Hematopoietic multipotent progenitor cell treated with erythropoietin and hydrocortisone succinate and interleukin-3 and kit ligand, for 17 days (in vitro differentiated cells): ENCODE measurements at places on chromosomes 2 and 18.

- no peak for DNase-seq
These were observed 117.7 kb downstream of the GFPT1 start for GRCh38 chr2:69269330-69269729.

DNA sequence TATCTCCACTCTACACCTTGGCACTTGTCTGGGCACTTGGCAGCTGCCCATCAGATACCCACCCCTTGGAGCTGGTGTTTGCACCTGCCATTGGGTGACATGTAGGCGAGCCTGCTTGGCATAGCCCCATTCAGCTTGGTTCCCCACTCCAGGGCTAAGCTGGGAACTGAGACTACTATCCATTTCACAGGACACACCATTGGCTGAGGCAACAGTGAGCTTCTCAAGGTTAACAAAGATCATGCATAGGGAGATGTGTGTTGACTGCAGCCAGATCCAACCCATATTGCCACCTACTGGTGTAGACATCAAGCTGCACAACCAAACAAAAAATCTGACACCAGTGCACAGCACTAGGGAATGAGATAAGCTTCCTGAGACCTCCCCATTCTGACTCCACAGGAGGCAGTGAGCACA lies 1389.8 kb upstream of the TMEFF2 start:
- no peak for DNase-seq

DNA sequence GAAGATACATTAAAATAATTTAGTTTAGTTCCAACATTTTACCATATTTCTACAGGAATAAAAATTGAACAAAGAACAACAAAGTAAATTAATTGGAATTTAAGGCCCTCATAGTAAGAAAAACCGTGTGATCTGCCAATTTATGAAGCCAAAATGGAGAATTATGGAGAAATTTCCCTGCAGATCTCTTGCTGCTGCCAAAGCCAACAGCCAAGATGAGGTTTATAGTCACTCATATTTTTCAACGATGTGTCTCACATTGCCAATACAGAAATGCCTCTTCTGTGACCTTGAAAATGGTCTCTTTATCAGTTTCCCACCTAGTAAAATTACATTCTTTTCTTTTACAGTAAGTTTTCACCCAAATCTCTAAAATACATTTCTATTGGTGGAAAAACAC lies 317.2 kb upstream of the FIGN start:
- no peak for DNase-seq

GRCh38 chr18:23540867-23541266 lies 37.6 kb downstream of the RMC1 start:
- no peak for DNase-seq

- no peak for DNase-seq
These were observed 69.5 kb downstream of the TPGS2 start for GRCh38 chr18:36759167-36759776.

DNA sequence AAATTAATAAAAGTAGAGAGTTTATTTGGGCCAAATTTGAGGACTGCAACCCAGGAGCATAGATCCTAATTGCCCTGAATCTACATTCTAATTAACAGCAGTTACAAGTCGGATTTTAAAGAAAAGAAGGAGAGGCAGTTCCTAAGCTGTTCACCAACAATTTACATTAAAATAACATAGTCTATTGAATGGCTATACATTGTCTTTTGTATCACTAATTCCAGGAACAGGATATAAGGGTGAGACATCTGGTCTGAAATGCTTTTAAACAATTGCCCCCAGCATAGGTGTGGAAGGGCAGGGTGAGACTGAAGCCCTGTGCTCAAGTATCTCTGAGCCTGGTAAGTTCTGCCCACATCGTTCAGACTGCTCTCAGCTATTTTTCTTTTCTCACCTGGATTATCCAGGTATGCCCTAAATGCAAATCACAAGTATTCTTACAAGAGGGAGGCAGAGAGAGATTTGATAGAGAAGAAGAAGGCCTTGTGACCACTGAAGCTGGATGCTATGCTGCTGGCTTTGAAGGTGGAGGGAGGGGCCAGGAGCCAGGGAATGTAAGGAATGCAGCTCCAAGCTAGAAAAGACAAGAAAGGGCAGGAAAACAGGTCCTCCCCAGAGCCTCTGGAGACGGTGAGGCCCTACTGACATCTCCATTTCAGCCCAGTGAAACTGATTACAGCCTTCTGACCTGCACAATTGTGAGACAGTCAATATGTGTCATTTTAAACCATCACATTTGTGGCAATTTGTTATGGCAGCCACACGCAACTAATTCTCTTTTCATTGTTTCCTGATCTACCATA lies 189.4 kb upstream of the ARL4C start:
- DNase-seq: no peak

GRCh38 chr2:151292141-151292540 lies 2.7 kb upstream of the NMI start:
- DNase-seq: peak; percentile 58

DNA sequence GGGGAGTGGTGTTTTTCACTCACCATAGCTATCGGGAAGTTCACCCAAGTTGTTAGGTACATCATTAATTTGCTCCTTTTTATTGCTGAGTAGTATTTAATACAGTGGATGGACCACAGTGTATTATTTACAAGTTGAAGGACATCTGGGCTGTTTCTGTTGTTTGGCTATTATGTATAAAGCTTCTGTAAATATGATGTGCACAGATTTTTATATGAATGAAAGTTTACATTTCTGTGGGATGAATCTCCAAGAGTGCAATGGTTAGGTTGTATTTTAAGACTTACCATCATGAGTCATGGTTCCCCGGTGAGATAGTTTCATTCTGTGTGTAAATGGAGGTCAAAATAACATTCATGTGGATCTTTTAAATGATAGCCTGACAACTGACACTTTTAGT lies 337.4 kb downstream of the PTPRM start:
- DNase-seq: no peak

DNA sequence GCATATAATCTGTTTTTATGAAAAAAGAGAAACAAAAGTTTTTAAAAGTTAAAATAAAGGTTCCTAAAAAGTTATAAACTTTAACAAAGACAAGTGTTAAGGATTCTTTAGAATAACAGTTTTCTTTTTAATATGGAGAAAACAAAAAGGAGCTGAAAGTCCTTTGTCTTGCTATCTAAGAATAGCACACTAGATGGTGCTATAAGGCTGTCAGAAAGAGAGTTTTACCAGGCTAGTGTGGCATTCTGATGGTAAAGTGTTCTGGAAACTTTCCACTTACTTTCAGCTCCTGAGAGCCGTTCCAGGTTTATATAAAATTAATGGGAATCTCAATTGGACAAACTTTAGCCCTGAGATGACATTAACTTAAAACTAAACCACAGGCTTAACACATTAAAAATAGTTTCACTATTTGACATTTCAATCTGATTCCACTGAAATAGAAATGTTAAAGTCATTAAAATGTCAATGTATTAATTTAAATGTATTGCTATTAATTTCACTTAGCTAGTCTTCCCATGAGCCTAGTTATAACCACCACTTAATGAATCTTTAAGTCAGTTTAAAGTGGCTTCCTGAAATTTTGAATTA lies 3.7 kb downstream of the FBXO48 start:
- DNase-seq: peak; percentile 87

GRCh38 chr2:49355611-49356010 lies 201.3 kb upstream of the FSHR start:
- DNase-seq: no peak

DNA sequence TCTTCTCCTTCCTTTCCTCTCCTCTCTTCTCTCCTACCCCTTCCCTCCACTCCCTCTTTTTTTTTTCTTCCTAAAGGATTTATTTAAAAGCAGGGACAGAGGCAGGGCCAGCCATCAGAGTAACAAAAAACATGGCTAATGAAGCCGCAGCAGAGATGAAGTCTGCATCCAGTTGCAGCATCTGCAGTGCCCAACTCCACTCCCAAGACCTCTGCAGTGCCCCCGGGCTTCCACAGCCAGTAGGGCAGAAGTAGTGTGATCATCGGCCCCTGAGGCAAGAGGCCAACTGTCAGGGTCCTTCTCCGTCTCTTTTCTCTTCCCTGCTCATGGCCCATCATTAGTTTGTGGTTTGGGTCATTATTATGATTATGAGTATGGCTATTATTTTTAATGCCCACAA lies 4.2 kb upstream of the EGR4 start:
- no peak for DNase-seq

- peak; percentile 10 for DNase-seq
These were observed 1.6 kb upstream of the IGFBP5 start for GRCh38 chr2:216696751-216697560.

DNA sequence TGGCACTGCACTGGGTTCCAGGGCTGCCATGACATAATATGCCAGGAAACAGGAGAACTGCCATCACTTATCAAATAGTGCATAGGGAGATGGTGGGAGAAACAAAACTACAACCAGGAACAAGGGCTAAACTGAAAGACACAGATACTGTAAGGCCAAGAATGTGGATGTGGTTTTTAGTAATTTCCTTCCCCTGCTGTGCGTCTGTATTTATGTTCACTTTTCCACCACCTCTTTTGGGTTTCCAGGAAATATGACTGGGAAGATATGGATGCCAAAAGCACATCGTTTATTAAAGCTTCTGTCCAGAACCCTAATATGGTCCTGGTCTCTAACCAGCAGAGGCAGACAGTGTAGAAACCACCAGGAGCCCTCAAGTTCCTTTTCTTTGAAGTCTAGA lies 759.7 kb upstream of the FANCL start:
- DNase-seq: no peak

DNA sequence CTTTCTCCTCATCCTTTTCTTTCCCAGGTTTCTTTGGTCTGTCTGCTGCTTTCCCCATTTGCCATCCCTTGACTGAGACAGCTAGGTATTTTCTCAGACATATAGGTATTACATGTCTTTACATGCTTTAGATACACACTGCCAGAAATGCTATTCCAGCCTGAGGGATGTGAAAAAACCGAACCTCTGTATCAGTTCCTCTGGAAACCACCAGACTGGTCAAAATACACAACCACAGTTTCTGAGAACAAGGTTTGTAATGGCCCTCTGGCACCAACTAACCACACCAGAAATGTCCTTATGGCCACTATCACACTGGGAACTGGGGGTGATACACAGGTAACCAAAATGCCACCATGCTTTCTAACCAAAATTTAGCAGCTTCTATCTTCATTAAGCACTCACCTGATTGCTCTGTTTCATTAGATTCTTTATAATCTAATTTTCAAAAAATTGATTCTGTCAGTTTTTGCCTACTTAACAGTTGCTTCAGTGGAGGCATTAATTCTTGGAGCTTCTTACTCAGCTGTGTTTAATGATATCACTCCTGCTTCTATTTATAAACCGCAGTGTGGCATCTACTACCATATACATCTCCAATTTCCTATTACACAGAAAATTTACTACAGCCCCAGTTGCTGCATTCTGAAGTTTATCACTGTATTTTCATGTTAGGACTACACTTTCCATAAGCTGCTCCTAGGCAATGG lies 243.5 kb downstream of the WDPCP start:
- no peak for DNase-seq

DNA sequence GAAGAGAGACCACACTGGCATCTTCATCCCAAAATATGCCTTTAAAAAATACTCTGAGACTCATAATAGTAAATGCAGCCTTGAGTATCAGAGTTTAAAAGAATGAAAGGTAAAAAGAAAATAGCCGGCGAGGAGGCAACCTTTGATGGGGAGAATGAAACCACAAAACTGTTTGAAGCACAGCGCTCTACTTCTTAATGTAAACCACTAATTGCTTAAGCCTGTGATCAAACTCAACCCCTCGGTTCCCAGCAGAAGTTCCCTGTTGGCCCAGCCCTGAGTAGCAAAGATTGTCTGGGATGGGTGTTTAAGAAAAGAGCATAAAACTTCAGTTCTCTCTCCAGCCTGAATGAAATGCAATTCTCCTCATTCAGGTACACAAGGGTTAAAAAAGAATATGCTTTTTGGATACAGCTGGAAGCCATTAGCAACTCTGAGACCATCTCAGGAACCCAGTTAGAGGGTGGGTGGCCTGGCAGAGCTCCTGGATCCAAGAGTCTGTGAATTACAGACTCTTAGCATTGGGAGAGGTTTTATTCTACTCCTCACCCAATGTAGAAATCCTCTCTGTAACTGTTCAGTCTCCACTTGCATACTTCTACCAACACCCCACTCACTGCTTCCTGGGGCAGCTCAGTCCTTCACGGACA lies 44.8 kb downstream of the VIT start:
- no peak for DNase-seq

- no peak for DNase-seq
These were observed 242.2 kb downstream of the TGIF1 start for GRCh38 chr18:3692113-3692621.

- no peak for DNase-seq
These were observed 13.7 kb upstream of the INO80C start for GRCh38 chr18:35511428-35511827.

DNA sequence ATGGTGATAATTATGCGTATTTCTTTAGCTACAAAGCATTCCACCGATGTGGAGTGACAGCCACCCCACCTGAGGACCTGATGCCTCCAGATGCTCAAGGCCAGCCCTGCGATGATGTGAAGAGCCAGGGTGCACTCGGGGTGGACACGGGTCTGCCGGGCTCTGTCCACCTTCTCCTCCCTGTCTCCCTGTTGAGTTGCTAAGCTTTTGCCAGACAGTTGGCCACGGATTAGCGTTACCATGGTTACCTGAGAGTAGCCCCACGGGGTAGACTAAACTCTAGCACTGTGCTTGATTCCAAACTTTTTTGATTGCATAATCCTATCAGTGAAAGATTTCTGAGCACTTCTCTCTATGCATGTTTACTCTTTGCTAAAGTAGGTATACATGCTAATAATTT lies 86.2 kb downstream of the SMIM21 start:
- DNase-seq: no peak

DNA sequence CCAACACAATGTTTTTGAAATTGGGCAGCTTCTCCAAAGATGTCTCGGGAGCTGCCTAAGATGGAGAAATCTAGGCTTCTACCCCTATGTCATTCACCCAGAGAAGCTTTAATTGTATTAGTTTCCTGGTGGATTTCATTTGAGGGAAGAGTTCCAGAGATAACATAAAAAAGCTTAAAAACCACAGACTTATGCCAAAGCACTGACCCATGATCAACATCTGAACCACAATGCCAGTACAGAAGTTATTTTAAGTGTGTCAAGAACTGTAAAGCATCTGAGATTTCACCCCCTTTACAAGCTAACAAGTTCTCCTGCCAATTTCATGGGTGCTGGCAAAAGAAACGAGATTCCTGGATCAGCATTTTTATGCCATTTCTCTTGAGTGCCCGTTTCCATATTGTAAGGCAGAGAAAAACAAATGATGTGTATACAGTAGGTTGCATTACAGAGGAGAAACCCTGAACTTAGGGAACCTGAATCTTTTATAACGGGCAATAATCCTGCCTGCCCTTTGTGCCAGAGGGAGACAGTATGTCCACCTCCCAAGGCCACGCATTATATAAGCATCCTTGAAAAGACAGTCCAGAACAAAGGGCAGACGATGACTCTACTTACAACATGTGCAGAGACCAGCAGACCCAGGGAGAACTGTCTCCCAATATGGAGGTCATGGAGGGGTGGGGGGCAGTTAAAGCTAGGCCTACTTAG lies 44.1 kb downstream of the MREG start:
- DNase-seq: no peak

- DNase-seq: no peak
These were observed 3.3 kb downstream of the SP110 start for GRCh38 chr2:230216489-230216888.

- DNase-seq: no peak
These were observed at the start of gene PAX8 for GRCh38 chr2:113278742-113279139. Gene PAX8, minus strand, starts transcription at chr2:113278921. Its CDS starts 527 bp downstream, at chr2:113278394.

- DNase-seq: no peak
These were observed 334.8 kb downstream of the DYSF start for GRCh38 chr2:71788186-71788525.
